ENCODE measurements at places on chromosomes 16 and 17. TPM values are rescaled to one million over a fixed set of nuclear protein-coding genes. Genes with fewer than 3 reads are reported as not detected.

HASPIN gene
- 7.5 TPM for total RNA-seq

GRAP gene
- 19.0 TPM for total RNA-seq

ST6GALNAC1 gene
- not detected for total RNA-seq

CRYM gene
- not detected for total RNA-seq
